ENCODE measurements at places on chromosomes 1 and 21. TPM values are rescaled to one million over a fixed set of nuclear protein-coding genes. Genes with fewer than 3 reads are reported as not detected.
A peak's percentile ranks its signal among the peaks of the same experiment; 100 is the strongest.

GRCh38 chr1:58857680-58858673 lies 74.1 kb upstream of the JUN start:
- DNase-seq = no peak

Gene ELF3
- total RNA-seq = 749 TPM

GRCh38 chr1:60692031-60692430 lies 390.3 kb upstream of the NFIA start:
- DNase-seq = no peak

DNA sequence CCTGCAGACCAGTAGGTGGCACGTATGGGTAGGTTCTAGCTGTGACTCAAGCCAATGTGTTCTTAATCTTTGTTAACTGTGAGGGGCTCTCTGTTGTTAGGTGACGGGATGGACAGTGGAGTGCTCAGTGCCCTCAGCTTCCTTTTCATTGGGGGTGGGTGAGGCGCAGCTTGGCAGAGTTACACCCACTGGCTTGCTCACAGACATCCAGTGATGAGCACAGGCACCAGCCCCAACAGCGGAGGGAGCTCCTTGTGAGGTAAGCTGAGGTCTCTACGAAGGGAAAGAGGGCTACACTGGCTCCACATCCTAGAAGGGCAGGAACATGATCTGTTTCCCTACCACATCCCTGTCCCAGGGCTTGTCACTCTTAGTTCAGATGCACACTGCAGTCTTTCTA lies 871.3 kb downstream of the LRRIQ3 start:
- no peak for DNase-seq

DNA sequence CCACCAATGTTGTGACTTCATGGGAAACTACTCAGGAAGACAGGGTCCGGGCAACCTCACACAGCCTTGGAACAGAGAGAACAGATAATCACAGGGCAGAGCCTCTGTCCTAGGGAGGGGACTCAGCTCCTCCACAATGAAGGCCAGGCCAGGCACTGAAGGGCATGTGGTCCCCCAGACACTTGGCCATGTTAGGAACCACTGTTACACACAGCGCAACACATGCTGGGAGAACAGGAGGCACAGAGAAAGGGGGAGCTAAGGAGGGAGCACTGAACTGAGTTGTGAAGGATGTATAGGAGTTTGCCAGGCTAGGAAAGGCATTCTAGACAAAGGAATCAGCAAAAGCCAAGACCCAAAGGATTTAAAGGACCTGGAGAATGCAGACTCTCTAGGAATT lies 127.6 kb downstream of the DMRTB1 start:
- no peak for DNase-seq

Gene GUCA2A
- 195 TPM for total RNA-seq

GRCh38 chr1:245751726-245752470 lies 597.1 kb downstream of the KIF26B start:
- no peak for DNase-seq

GRCh38 chr1:198253668-198254067 lies 96.9 kb downstream of the NEK7 start:
- no peak for DNase-seq

DNA sequence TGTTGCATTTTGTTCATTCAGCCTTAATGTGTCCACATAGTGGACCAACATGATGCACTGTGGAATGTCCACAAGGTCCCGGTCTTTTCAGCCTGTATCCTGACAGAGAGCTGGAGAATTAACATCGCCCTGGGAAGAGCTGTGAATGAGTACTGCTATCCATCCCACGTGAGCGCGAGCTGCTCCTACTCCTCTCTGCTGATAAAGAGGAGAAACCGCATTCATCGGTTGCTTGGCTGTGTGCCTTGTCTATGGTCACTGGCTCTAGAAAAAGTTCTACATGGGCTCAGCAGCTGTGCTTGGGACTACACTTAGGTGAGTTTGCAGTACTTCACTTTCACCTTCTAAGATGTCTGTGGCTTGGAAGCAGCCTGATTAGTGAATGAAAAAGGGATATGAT lies 31.1 kb upstream of the IGSF5 start:
- no peak for DNase-seq

- DNase-seq = no peak
Measured at GRCh38 chr21:35987475-35987874, 72.9 kb downstream of the SETD4 start.

DNA sequence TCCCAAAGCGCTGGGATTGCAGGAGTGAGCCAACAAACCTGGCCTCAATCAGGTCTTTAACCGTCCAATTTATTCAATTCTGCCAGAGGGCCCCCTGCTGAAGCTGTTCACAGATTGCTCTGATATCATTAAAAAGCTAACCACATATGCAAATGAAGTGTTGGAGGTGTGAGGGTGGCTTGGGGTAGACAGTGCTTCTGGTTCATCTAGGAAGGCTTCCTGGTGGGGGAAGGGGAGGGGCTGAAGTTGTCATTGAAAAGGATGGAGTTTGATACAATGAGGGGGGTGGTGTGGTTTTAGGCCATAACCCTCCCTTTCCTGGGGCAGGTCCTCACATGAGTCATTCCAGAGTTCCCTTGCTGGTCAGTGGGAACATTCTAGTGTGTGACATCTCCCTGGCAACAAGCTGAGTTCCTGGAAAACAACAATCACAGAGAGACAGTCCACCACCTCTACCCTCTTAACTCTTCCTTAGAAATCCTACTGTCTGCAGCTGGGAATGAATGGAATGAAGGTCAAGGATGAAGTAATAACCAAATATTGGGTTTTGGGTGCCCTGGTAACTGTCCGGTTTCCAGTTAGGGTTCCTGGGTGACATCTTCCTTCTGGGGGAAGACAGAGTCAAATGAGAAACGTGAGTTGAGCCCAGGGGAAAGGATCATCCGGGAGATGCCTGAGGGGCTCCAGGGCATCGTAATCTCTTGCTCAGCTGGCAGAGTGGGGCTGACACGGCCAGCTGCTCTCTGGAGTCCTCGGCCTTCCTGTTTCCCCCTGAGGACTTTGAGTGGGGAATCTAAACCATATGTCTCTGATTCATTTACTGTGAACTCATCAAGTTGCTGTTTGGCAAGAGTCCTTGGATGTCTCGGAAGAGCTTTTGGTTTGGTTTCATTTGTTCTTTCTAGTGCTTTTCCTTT lies 32.2 kb downstream of the BATF3 start:
- DNase-seq = no peak

DNA sequence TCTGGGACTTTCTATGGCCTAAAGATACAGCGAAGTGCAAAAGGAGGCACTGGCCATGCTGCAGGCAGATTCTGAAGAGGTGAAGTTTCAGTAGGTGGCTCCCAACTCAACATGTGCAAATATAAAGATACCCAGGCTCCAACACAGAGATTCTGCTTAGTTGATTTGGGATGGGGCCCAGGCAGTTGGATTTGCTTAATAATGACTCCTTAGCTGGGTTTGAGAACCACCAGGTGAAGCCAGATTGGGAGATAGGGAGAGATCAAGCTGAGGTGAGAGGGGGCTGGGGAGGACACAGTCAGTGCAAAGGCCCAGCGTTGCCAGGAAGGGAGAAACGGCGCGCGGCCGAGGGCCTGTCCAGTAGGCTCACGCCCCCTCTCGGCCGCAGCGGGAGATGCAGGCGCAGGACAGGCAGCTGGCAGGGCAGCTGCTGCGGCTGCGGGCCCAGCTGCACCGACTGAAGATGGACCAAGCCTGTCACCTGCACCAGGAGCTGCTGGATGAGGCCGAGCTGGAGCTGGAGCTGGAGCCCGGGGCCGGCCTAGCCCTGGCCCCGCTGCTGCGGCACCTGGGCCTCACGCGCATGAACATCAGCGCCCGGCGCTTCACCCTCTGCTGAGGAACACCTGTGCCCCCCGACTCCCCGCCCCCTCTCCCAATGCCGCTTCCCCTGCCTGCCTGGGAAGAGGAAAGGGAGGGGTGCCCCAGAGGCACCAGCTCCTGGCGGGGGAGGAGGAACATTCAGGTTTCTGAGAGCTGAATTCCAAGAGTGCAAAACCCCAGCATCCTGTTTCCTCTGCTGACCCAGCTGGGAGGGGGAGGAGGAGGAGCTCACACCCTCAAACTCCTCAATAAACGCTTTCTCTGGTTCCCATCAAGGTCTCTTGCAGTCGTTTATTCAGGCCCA lies 1.2 kb downstream of the FAM167B start:
- DNase-seq = peak; percentile 93

DNA sequence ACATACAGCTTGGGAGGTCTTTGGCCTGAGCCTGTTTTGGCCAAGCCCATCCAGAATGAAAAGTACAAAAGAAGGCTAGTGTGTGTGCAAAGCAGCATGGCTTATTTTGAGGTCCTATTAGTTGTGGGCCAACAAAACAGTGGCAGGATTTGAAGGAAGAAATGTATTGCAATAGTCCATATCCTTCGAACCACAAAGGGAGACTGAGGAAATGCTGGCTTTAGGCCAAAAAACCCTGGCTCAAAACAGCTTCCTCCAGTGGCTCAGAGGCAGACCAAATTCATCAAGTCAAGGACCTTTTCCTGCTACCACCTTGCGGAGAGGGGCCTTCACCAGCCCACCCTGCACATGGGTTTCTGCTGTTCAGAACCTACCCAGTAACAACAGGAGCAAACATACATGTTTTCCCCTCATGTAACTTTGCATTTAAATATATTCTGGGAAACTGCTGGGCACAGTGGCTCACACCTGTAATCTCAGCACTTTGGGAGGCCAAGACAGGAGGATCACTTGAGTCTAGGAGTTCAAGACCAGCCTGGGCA lies 43.3 kb downstream of the VPS26C start:
- no peak for DNase-seq

GRCh38 chr1:18735224-18735997 lies 104.8 kb downstream of the PAX7 start:
- no peak for DNase-seq

DNA sequence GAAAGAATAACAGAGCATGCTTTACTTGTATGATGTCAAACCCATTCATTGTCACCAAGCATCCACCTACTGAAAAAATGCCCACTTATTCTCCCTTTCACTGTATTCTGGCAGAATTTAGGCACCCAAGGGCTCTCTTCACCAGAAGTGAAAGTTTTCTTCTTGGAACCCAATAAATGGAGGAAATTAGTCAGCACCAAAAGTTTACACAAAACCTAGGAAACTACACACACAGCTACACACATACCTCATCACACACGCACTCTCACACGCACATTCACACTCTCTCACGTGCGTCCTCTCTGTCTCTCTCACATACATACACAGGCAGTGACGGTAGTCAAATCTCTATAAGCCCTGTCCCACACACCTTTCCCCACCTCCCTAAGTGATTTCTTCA lies 37.6 kb downstream of the MCOLN2 start:
- DNase-seq = no peak

- DNase-seq = no peak
Measured at GRCh38 chr1:193184776-193185175, 1.6 kb downstream of the B3GALT2 start.

DNA sequence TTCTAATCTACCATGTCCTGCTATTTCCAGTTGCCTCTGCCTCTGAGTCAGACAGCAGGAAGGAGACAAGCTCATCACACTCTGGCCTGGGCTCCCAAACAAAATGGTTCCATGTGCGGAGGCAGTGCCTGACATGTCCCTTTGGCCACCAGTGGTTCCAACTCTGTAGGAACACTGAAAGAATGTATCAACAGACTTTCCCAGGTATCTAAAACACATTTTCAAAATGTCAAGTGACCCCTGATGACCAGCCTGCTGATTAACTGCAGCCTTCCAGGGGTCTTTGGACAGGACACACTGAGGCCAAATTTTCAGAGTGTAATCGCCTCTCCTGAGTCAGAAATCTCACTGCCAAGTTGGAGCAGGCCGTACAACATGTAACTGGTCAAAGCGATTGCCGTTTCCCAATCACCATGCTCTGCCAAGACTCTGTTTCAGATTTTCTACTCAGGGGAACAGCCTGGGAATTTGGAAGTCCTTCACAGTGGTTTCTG lies 172.7 kb downstream of the TPR start:
- no peak for DNase-seq

DNA sequence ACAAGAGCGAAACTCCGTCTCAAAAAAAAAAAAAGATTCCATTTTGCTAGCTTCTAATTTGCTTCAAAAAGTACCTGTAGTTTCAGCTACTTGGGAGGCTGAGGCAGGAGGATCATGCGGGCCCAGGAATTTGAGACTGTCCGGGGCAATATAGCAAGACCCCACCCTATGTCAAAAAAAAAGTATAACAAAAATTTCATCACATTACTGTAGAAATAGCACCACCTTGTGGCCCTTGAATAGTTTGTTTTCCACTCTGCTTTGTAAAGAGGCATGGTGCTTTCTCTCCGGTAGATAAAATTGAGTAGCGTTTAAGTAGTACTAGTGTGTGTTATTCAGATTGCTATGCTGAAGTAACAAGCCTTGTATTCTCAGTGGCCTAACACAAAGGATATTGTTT lies 18.2 kb upstream of the MSTO1 start:
- DNase-seq = peak; percentile 32

DNA sequence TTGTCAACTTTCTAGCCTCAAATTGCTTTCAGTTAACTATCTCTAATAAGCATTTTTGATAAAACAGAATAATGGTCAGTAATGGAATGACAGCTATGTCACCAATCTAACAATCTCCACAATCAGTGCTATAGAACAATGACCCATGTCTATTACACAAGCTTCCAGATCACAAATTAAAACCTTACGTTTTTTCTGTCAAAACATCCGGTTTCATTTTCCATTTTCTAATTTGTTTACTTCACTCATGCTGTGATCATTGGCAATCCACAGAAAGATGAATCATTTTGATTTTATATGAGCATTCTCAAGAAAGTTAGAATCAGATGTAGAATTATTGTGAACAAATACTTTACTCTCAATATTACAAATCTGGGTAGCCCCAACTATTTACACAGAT lies 80.3 kb downstream of the KCNT2 start:
- DNase-seq = no peak

Gene GPR161
- 3.2 TPM for total RNA-seq

Gene OR2AK2
- total RNA-seq = not detected

DNA sequence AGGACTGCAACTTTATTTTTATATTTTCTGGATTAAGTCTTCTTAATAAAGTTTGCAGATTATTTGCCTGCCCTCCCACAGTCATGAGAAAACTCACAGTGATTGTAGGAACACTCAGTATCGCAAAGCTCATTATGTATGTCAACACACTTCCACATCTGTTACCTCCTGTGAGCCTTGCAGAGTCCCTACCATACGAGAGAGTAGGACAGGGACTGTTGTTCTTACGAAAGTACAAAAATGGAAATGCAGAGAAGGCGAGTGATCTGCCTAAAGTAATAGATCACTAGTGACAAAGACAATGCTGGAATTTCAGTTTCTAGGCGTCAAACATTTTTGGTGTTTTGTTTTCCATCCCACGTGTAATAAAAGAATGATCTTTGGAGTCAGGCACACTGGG lies 131.7 kb downstream of the SYT2 start:
- no peak for DNase-seq

Gene FAM131C
- total RNA-seq = not detected

Gene GRIK1
- total RNA-seq = not detected

Gene POU3F1
- not detected for total RNA-seq

DNA sequence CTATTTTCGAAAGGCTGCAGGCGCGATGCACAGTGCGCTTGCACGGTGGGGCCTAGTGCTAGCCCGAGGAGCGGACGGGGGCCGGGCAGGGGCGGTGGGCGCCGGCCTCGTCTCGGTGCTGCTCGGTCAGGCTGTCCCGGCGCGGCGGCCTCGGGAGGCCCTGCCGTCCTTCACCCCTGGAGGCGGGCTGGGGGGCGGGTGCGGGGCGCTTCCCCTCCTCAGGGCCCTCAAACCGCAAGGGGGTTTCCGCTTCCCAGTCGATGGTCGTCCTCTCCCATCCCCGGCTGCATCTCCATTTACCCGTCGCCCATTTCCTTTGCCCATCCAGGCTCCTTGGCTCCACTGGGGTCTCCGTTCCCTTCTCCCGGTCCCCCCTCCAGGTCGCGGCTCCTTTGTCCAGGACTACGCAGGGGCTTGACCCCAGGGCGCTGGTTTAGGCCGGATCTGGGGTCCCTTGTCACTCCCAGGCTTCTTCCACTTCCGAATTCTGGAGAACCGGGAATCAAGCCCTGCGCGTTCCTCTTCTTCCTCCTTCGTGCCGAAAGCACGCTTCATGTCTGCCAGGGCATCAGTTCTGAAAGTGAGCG lies 196.3 kb upstream of the LMO4 start:
- DNase-seq = no peak

All from colonic mucosa (tissue), 4 donors.